ENCODE measurements at places on chromosomes 16 and 17.

GRCh38 chr17:48368352-48368908, 61.6 kb downstream of the SKAP1 start:
- DNase-seq: no peak

DNA sequence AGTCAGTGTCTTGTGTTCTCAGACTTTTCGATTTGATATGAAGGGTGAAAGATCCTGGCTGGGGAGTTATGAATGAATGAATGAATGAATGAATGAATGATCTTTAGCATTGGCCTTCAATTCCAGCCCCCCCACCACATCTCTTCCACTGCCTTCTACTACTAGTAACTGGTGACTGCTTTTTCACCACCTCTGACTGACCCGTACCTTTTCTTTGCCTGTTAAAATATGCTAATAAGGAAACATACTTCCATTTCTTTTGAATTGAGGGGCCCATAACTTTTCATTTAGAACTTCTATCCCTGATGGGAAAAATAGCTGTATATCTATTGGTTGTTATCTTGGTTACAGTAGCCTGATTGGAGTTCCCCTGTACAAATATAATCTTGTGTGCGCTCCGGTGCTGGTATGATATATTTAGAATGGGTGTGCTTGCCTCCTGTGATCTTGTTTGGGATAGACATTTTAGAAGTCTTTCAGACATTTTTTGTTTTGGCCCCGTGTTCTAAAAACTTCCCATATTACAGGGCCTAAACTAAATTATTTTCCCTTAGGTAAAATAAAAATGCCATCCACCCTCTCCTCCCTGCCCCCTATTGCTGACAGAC, 3.4 kb downstream of the LYRM1 start:
- DNase-seq: no peak

DNA sequence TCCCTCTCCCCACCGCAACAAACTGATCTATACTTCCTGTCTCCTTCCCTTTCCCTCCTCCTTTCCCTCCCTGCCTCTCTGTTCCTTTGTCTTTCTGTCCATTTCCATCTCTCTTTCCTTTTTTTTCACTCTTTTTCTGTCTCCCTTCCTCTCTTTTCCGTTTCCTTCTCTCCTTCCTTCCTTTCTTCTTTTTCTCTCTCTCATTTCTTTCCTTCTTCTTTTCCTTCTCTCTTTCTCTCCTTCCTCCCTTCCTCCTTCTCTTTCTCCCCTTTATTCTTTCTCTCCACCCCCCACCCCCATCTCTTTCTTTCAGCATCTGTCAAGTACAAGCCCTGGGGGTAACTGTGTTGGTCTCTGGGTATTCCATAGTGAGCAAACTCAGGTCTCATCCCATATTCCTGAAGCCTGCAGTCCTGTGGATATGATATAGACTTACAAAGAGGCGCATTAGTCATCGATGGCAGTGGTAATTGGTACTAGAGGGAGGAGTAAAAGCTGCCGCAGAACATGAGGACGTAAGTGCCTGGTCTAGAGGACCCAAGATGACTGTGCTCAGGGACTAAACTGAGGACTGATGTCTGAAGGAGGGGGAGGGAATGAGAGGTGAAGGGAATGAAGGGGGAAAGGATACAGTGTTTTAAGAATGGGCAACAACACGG, 50.4 kb downstream of the VAT1L start:
- DNase-seq: no peak

- no peak for DNase-seq
Observed at GRCh38 chr16:69514356-69514755, 51.4 kb upstream of the NFAT5 start.

DNA sequence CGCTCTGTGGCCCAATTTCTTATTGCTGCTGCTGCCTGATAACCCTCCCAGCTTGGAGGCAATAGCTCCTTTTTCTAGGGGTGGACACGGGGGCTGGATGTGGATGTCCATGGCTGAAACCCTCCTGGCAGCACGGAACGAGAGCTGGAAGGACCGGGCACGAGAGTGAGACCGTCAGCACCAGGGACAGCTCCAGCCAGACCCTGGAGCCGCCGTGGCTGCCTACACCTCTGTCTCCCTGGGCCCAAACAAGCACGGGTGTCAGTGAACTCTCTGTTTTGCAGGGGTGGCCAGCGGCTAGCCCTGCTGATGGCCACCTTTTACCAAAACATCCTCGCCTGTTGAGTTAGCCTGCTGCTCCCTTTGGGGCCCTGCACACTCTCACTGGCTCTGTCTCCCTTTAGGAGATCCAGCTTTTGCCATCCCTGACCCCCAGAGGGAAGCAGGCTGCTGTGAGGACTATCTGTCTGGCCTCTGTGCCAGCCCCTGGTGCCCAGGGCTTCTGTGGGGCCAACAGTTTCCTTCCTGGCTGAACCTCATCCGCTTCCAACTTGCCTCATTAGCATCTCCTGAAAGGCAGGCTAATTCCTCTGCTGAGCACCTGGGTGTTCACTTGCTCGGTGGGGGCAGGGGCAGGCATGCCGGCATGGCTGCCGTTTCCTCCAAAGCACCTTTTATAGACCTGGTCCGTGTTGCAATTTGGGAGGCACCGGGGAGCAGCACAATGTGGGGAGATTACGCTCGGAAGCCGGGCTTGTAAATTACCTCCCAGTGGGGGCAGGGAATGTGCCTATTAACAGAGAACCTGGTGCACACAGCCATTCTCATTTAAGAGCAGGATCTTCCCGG, 118.1 kb downstream of the ENGASE start:
- DNase-seq: peak; percentile 23

DNA sequence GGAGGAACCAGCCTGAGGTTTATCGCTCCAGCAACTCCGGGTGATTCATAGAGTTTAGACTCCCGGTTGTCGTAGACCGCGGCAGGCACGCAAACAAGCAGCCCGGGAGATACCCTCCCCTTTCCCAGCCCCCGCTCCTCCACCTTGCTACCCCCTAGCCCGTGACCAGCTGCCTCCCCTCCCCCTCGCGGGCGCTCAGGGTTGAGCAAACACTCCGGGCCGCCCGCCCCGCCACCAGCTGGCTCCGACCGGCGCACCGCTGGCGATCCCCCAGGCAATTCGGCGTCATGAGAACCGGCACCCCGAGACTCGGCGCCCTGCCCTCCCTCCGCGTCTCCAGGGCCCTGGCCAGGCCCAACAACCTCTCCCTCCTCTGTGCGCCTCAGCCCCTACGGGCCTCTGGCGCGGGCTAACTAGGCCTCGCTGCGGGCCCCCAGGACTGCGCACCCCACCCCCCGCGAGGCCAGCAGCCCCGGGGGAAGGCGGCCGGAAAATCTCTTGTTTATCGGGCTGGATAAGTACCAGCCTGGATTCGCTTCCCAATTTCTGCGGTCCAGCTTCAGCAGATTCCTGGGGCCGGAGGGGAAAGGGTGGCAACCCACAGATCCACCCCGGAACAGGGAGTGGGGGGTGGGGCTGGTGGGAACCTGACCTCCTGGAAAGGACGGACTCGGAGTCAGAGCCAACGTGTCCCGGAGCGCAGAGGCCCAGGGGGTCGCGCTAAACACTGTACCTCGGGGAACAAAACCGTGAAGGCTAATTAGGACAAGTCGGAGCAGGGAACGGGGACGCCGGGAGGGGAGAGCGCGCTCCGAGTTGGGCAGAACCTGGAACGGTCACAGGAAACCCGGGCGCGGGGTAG, 951 bp upstream of the GPRC5C start:
- DNase-seq: peak; percentile 82

- DNase-seq: no peak
Observed at GRCh38 chr17:79978548-79978855, 57.2 kb downstream of the TBC1D16 start.

- DNase-seq: no peak
Observed at GRCh38 chr16:4904108-4904941, 32.6 kb downstream of the PPL start.

DNA sequence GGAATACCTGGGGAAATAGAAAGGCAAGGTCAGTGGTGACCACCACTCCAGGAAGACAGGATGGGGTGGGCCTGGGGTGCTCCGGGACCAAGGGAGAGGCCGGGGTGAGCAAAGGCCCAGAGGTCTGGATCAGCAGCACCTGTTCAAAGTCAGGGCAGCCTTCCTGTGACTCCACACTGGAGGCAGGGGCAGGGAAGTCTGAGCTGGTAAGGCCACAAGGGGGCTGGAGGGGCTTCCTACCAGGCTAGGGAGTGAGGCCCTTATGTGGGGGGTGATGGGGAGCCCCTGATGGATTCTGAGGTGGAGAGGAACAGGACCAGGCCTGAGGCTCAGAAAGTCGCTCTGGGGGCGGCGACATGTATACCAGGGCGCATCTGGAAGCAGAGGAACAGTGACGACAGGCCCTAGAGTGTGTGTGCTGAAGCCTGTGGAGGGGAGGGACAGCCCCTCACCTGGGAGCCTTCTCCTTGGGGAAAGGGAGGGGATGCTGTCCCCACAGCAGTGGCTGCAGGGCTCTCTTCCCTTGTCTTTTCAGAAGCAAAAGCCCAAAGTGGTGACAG, 3.7 kb downstream of the C16orf78 start:
- DNase-seq: no peak

- DNase-seq: no peak
Observed at GRCh38 chr17:74027444-74027843, 176.0 kb upstream of the RPL38 start.

- DNase-seq: no peak
Observed at GRCh38 chr16:85068746-85069145, 41.2 kb downstream of the KIAA0513 start.

- DNase-seq: no peak
Observed at GRCh38 chr17:10033959-10034358, 128.9 kb upstream of the RCVRN start.

DNA sequence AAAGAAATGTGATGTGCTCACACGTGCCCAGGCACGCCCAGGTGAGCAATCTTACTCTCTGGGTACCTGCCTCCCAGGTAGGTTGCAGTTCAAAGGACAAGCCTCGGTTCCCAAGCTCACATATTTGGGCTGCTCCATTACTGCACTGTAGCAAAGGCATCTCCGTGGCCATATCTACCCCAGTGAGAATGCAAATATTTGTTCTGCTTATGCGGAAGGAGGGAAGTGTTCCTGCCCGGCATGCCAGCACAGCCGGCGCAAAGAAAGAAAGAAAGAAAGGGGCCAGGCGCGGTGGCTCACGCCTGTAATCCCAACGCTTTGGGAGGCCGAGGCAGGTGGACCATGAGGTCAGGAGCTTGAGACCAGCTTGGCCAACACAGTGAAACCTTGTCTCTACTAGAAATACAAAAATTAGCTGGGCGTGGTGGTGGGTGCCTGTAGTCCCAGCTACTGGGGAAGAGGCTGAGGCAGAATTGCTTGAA, 30.7 kb downstream of the SLC43A2 start:
- DNase-seq: no peak

GRCh38 chr17:45388604-45389325, 43.9 kb downstream of the ARHGAP27 start:
- DNase-seq: no peak

DNA sequence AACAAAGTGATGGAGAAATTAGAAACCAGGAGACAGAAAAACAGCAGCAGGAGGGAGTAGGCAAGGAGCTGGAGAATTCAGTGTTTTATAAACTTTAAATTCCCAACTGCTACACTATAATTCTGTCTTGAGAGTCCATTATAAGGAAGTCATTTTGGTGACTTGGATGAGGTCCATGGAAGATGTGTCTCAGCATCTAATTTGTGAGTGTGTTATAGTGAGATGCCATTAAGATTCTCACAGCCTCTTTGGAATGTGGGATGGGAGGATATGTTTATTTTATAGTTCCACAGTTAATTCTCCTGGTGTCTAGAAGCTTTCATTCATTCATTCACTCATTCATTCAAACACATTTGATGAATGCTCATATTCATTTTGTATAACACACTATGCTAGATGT, 206.0 kb upstream of the MYOCD start:
- no peak for DNase-seq

DNA sequence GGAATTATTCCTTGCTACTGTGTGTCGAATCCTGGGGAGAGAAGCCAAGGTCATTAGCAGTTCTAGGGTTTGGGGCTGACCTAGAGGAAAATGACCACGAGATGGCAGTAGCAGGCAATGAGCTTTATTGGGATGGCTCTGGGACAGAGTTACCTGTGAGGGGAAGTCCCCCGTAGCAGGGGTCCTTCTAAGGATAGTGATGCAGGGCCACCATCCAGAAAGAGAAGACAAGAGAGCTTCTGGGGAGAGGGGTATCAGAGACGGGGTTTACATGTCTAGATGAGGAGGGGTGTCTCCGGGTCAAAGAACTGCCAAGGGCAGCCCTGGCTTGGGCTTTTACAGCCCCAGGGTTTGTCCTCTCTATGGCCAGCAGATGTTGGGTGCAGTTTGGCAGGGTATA, 6.4 kb upstream of the GGT6 start:
- peak; percentile 60 for DNase-seq

DNA sequence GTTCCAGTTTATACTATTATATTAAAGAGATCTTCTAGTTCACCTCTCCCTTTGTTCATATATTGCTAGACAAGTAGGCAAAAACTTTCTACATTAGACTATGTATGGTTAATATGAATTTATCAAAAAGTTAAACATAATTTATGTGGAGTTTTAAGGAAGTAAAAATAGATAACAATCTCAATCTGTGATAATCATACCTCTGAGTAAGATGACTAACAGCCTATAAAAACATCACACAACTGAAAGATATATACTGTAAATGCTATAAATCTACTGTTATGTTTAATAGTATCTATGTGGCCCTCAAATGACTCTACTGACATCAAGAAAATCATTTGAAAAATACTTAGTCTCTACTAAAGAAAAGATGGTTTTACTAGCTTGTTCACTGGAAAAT, 37.1 kb downstream of the AP1G1 start:
- DNase-seq: peak; percentile 8

DNA sequence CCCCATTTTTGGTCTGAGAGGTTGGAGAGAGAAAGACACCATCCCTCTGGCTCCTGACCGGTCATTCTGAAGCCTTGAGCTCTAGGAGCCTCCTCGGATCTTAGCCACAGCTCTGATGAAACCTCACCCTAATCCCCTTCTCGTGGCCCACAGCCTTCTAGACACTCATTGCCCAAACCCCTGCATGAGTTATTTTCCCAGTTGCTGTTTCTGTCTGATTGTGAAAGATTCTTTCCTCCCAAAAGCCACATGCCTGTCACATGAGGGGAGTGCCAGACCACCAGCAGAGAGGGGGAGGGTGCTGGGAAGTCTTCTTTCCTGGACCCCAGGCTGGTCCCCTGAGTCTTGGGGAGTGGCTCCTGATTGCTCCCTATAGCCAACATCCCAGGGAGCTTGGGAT, 17.6 kb upstream of the ABR start:
- DNase-seq: no peak

DNA sequence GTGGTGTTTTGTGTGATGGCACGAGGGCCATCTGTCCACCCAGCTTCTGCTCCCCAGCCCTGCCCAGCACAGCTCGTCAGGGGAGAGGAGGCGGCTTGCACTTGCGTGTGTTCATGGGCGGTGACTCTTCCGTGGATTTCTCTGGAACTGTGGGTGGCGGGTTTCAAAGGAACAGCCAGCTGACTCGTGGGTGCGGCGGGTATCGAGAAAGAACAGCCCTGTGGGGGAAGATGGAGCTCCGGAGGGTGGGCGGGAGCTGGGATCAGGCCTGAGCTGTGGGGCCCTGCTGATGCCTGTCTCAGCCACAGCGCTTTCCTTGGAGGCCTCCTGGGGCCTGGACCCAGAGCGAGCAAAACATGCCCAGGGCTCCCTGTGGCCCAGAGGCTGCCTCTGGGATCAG, 13.2 kb downstream of the NAGPA start:
- no peak for DNase-seq

GRCh38 chr16:84810518-84811273, 9.1 kb upstream of the CRISPLD2 start:
- no peak for DNase-seq
